ENCODE measurements at places on chromosomes 3 and 15. TPM values are rescaled to one million over a fixed set of nuclear protein-coding genes. Genes with fewer than 3 reads are reported as not detected.

HCN4 gene
- total RNA-seq, result not detected

- no peak overlapping the region for H3K27ac ChIP-seq
- H3K36me3 ChIP-seq, result no peaks in the 10 kb centered on the region
- H3K4me1 ChIP-seq, result peaks cover 23% of the 10 kb centered on the region
- H3K4me3 ChIP-seq, result no peak overlapping the region
Measured at GRCh38 chr3:172059532-172059931, 20.2 kb downstream of the FNDC3B start.

- DNase-seq, result no peak
- no peak overlapping the region for H3K27ac ChIP-seq
- H3K4me1 ChIP-seq, result no peaks in the 10 kb centered on the region
- H3K36me3 ChIP-seq, result no peaks in the 10 kb centered on the region
- no peaks in the 10 kb centered on the region for H3K27me3 ChIP-seq
- H3K4me3 ChIP-seq, result no peak overlapping the region
Measured at GRCh38 chr15:66515901-66516322, 10.8 kb downstream of the ZWILCH start.

GRCh38 chr15:97654481-97655076 lies 305.9 kb upstream of the ARRDC4 start:
- H3K27me3 ChIP-seq, result no peaks in the 10 kb centered on the region
- H3K4me3 ChIP-seq, result no peak overlapping the region
- H3K27ac ChIP-seq, result no peak overlapping the region
- H3K36me3 ChIP-seq, result no peaks in the 10 kb centered on the region

DNA sequence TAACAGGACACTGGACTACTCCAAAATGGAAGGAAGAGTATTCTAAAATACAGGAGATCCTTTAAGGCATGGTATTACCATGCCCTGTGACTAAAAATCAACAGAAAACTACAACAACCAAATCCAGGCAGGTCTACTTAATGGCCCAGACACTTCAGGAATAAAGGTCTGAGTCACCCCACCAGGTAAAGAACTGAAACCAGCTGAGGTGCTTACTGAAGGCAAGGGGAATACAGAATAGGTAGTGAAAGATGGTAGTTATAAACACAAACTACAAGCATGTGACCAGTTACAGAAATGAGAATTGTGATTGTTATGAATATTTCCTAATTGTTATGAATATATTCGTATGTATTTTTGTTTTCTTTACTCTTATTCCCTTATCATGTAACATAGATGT lies 13.4 kb downstream of the IFT57 start:
- H3K36me3 ChIP-seq, result no peaks in the 10 kb centered on the region
- no peaks in the 10 kb centered on the region for H3K27me3 ChIP-seq
- H3K4me3 ChIP-seq, result no peak overlapping the region
- DNase-seq, result no peak
- H3K27ac ChIP-seq, result no peak overlapping the region

GRCh38 chr3:57077630-57078343 lies 17.3 kb downstream of the SPATA12 start:
- no peak for DNase-seq
- no peak overlapping the region for H3K27ac ChIP-seq
- peak overlapping the region; percentile 49 for H3K4me3 ChIP-seq
- peaks cover 24% of the 10 kb centered on the region for H3K27me3 ChIP-seq
- peaks cover 10% of the 10 kb centered on the region for H3K4me1 ChIP-seq

- no peak overlapping the region for H3K4me3 ChIP-seq
- H3K36me3 ChIP-seq, result no peaks in the 10 kb centered on the region
- no peak for DNase-seq
- no peaks in the 10 kb centered on the region for H3K4me1 ChIP-seq
- no peaks in the 10 kb centered on the region for H3K27me3 ChIP-seq
Measured at GRCh38 chr3:58779934-58780333, 113.4 kb upstream of the FAM3D start.

GXYLT2 gene
- not detected for total RNA-seq
